Germinal center (tissue), 1 donor: ENCODE measurements at places on chromosomes 2 and 18.

GRCh38 chr18:32420084-32420750 is 50.5 kb downstream of the GAREM1 start:
- DNase-seq = no peak

- DNase-seq = no peak
Measured at GRCh38 chr18:45901654-45902210, 65.4 kb downstream of the EPG5 start.

GRCh38 chr2:212028798-212029394 is 509.7 kb downstream of the ERBB4 start:
- no peak for DNase-seq

DNA sequence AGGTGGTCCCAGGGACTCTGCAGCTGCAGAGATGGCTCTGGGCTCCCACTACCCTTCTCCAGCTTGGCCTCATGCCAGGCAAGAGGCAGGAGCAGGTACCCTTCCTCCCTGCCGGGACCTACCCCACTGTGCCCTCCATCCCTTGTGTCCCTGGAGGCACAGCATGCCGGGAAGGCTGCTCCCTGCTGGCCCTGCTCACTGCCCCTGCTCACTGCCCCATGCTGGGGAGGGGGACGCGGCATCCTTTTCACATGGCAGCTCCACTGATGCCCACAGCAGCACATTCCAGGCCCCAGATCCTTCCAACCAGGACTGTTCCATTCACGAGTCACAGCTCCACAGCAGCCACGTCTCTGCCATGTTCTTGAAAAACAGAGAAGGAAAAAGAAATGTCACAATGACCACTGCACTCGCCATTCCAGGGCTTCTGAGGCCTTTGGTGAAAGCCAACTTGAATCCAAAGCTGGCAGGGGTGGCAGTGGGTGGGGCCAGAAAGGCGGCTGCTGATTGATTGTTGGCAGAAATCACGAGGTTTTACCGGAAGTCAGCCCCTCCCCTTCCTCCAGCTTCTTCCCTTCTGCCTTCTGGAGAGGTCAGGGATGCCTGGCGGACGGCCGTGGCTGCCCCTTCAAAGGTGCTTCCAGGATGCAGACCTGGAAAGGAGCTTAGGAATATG is 268.0 kb downstream of the CYP26B1 start:
- no peak for DNase-seq

DNA sequence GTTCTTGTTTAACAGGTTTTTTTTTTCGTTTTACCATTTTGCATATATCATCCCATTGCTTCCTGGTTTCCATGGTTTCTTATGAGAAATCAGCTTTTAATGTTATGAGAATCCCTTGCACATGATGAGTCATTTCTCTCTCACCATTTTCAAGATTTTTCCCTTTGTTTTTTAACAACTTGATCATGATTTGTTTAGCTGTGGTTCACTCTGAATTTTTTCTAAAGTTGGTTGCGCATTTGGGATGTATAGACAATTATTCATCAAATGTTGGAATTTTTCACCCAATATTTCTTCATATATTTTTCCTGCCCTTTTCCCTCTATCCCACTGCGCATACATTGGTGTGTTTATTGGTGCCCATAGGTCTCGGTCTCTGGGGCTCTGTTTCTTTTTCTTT is 42.4 kb upstream of the BIN1 start:
- DNase-seq = no peak

- DNase-seq = no peak
Measured at GRCh38 chr2:159622966-159623365, 6.6 kb upstream of the BAZ2B start.

GRCh38 chr18:30016179-30016578 is 1026.4 kb downstream of the DSC3 start:
- DNase-seq = no peak

DNA sequence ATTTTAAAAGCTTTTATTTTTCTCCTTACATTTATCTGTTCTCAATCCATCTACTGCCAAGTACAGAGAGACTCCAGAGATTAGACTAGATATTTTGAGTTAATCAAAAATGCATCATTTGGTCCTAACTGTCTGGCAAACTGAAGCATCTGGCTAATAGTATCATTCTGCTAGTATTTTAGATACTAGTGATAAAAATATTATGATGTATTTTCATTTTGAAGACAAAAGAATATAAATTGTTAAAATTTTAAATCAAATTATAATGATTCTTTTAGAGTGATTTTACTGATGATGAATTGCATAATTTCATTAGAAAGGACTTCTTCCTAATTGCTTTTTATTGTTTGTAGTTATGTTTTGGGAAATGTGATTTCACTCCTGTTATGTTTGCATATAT is 584.0 kb downstream of the LRRTM4 start:
- DNase-seq = no peak

DNA sequence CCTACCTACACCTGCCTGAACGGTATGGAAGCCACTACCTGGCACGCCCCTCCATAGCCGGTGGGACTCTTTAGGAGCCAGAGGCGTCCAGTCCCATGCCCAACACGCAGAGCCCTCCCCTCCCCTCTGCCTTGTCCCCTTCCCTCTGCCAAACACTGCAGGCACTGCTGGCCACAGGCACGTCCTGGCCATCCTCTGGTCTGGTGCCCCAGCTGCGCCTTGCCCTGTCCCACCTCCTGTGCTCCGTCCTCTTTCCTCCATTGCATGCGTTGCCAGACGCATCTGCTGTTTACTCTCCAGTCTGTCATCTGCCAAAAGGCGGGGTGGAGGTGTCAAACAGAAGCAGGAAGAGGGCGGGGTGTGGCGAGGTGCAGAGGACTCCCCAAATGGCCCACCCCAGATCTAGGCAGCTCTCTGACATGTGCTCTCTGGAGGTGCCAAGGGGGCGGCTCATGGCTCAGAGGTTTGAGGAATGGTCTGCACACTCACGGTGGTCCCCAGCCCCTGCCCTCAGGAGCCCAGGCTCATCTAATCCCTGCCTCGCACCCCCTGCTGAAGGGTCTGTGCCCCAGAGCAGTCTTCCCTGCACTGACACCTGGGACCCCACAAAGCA is 45.1 kb downstream of the HS6ST1 start:
- no peak for DNase-seq

DNA sequence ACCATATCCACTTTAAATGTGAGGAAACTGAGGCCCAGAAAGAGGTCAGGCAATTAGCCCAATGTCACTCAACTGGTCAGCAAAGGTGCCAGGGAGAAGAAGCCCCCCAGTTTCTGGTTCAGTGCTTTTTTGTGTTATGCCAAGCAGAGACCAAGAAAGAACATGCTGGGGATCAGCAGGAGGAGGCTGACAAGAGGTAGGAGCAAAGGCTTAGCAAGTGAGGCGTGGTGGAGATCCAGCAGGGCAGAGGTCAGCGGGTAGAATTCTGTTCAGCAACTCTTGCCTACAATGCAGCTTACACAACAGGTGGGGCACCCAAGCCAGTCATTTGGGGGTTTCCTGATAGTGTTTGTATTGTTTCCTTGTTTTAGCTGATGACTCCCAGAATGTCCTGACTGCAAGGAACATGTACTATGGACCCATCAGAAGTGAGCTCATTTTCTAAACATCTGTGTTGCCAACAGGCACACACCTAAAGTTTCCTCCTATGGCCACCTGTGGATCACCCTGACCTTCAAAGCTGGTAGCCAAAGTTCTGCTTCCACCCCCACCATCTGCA is 28.2 kb downstream of the LPIN2 start:
- no peak for DNase-seq

GRCh38 chr18:3179430-3180089 is 40.2 kb downstream of the MYOM1 start:
- peak; percentile 25 for DNase-seq

DNA sequence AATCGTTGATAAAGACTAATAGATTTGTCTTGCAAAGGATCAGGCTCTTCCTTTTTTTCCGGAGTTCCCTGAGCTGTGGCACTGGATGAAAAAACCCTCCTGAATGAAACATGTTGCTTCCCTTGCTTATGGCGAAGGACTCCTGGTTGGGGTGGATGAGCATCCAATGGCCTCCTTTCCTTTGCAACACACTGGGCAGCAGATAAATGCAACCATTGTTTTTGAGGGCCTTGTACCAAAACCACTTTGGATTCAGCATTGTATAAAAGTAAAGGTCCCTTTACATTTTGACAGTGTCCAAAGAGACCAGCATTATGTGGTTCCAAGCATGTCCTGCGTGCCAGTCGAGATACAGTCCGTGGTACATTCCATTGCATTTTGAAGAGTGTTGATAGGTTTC is 44.7 kb downstream of the FAM210A start:
- no peak for DNase-seq

- DNase-seq = no peak
Measured at GRCh38 chr2:234983011-234983726, 31.4 kb downstream of the SH3BP4 start.

GRCh38 chr2:94873362-94874276 is 2.4 kb downstream of the TEKT4 start:
- DNase-seq = no peak

DNA sequence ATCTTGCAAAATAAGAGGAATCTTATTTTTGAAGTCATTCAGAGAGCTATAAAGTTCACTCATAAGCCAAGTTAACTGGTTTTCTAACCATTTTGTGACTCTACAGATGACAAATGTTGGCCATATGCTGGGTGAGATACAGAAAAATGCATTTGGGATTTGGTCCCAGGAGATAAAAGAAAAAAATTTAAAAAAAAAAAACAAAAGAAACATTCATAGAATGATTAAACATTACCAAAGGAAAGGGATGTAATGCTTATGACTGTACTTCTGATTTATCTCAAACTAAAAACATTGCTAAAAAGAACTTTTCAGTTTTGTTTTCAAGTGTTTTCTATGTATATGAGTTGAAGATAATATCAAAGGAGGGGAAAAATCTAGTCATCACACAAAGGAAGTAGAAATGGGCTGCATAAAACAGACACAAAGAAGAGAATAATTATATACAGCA is 43.1 kb downstream of the PELI1 start:
- DNase-seq = no peak

DNA sequence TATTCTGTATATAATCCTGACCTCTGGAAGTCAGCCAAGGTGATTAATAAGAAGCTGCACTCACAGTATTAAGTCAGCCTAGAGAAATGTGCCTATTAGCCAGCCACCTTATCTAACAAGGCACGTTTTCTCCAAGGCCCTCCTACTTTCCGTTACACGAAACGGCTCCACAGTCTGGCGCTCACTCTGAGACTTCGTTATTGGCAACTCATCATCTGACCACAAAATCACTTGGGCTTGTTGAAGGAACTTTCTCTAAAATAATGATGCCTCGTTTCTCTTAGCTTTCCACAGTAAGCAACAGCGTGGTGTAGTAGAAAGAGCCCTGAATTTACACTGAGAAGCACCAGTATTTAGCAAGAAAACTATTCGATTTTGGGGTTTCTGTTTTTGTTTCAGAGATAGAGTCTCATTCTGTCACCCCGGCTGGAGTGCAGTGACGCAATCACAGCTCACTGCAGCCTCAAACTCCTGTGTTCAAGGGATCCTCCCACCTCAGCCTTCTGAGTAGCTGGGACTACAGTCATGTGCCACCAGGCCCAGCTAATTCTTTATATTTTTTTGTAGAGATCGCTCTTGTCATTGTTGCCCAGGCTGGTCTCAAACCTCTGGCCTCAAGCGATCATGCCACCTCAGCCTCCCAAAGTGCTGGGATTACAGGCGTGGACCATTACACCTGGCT is 53.6 kb upstream of the SLC14A1 start:
- no peak for DNase-seq
